ENCODE measurements at places on chromosomes 4 and X.

GRCh38 chr4:55553441-55554201 lies 6.9 kb upstream of the CLOCK start:
- no peak for DNase-seq

DNA sequence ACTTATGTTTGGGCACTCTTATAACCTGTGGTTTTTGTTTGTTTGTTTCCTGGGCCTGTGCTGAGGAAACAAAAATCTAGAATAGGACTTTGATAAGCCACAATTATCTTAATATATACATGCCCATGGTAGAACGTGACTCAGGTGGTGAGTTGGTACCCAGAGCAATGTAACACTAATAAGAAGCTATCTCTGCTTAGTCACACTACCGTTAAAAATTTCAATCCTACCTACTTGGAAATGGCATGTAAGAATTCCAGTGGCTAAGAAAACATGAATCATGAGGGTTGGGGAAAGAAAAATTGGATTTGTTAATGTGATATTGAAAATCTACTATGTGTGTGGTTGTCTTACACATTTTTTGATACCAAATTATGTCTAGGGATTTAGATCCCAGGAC lies 30.5 kb upstream of the ADGRG2 start:
- no peak for DNase-seq

- DNase-seq = no peak
Measured at GRCh38 chrX:14942341-14942740, 69.1 kb downstream of the MOSPD2 start.

GRCh38 chr4:67694662-67695061 lies 6.3 kb downstream of the UBA6 start:
- no peak for DNase-seq

GRCh38 chr4:169283114-169283509 lies 12.4 kb upstream of the SH3RF1 start:
- no peak for DNase-seq

- DNase-seq = no peak
Measured at GRCh38 chr4:156242390-156242789, 288.7 kb upstream of the CTSO start.

DNA sequence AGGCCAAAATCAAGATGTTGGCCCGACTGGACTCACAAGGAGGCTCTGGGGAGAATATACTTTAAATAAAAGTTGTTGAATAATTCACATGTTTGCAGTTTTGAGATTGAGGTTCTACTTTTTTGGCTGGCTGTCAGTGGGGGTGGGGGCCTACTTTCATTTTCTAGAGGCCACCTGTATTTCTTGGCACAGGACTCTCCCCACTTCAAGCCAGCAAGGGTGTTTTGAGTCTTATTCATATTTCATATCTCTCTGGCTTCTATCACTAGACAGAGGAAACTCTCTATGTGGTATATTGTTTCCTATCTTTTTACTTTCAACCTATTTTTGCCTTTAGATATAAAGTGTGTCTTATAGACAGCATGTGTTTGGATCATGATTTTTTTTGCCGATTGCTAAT lies 266.4 kb downstream of the PRR32 start:
- DNase-seq = no peak

DNA sequence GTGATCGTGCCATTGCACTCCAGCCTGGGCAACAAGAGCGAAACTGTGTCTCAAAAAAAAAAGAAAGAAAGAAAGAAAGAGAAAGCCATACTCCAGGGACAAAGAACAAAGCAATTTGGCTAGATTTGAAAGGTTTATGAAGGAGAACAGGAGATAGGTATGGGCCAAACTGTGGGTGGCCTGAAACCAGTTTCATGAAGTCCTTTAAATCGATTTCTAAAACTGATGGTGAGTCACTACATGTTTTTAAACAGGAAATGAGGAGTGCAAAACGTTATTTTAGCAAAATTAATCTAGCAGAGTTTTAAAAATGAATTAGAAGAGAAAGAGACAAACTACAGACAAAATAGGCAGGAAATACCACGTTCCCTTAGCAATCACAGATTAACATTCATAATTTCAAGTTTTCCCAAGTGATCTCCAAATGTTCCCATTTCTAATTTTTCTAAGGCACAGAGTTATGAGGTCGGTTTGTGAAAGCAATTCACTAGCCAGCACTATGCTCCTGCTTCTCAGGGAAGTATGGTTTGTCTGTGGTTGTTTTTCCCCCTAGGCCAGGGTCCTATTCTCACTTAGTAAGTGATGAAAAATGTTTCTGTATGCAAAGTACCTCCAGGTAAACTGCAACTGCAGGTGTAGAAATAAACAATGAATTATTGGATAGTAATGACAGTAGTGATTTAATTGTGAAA lies 190.6 kb downstream of the PPP3CA start:
- DNase-seq = peak; percentile 15

DNA sequence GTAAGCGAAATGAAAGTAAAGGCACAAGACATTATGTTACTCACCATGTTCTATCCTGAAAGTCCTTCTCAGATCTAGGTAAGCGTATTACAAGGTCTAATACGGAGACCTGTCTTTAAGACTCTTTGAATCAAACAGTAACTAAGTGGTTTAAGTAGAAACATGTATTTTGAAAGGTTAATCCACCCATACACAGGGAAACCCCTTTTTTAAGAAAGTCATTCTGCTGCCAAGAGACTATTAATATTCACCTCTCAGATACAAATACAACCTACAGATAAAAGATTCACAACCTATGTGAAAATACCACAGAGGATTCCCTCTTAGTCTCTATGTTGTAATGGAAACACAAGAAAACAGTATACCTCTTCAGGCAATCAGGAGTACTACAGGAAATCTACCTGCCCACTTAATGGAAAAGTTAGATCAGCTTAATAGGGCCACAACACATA lies 63.2 kb upstream of the TNIP3 start:
- DNase-seq = no peak

Measured in stimulated activated naive CD8-positive, alpha-beta T cell treated with anti-CD3 and anti-CD28 coated beads, Interleukin-15, amount 100 ng/mL, for 72 hours (primary cell).